ENCODE measurements at places on chromosomes 4 and X.

- DNase-seq, result no peak
Observed at GRCh38 chr4:99821918-99822503, 5.4 kb downstream of the DAPP1 start.

GRCh38 chr4:78155616-78156105 lies 98.5 kb downstream of the FRAS1 start:
- DNase-seq, result no peak

GRCh38 chr4:15339737-15340136 lies 88.1 kb upstream of the C1QTNF7 start:
- DNase-seq, result no peak

- DNase-seq, result peak; percentile 15
Observed at GRCh38 chr4:144734522-144734921, 88.6 kb downstream of the HHIP start.

DNA sequence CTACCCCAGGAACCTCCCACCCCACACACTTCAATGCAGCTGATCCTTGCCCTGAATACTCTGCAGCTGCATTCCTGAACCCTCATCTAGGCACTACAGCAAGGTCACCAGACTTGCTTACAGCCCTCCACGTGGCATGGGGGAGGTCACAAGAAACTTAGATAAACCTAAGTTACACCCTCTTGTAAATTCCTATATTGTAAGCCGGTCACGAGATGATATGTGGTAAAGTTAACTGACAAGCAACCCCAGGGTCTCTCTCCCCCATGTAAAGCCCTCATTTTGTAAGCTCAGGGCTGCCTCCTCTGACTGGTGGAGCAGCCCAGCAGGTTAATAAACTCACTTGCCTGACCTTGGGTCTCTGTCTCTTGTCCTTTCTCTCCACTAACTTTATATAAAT lies 570.7 kb downstream of the PCDH7 start:
- DNase-seq, result no peak

GRCh38 chr4:11801466-11802446 lies 373.1 kb upstream of the HS3ST1 start:
- no peak for DNase-seq
